ENCODE measurements at places on chromosomes 7 and 10.

DNA sequence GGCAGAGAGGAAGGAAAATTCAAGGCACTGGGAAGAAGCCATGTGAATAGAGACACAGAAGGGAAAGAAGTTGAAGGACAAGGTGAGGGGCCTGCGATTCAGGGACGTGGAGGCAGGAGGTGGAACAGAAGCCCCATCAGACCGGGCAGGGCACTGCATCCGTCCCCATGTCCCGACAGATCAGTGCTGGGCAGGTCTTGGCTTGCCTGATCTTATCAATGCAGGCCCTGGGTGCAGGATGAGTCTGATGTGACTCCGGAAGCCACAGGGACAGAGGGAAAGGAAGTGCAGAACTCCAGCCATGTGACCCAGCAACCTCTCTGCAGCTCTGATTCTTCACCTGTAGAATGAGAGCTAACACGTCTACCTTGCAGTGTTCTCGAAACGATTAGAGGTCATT is 136.2 kb upstream of the CTBP2 start:
- DNase-seq: no peak

GRCh38 chr10:128400564-128400963 is 274.3 kb upstream of the MKI67 start:
- no peak for DNase-seq

- no peak for DNase-seq
Measured at GRCh38 chr7:114818501-114818900, 103.4 kb upstream of the MDFIC start.

- no peak for DNase-seq
Measured at GRCh38 chr10:28295336-28295735, 7.5 kb downstream of the MPP7 start.
